ENCODE measurements at places on chromosomes 5 and 9.

DNA sequence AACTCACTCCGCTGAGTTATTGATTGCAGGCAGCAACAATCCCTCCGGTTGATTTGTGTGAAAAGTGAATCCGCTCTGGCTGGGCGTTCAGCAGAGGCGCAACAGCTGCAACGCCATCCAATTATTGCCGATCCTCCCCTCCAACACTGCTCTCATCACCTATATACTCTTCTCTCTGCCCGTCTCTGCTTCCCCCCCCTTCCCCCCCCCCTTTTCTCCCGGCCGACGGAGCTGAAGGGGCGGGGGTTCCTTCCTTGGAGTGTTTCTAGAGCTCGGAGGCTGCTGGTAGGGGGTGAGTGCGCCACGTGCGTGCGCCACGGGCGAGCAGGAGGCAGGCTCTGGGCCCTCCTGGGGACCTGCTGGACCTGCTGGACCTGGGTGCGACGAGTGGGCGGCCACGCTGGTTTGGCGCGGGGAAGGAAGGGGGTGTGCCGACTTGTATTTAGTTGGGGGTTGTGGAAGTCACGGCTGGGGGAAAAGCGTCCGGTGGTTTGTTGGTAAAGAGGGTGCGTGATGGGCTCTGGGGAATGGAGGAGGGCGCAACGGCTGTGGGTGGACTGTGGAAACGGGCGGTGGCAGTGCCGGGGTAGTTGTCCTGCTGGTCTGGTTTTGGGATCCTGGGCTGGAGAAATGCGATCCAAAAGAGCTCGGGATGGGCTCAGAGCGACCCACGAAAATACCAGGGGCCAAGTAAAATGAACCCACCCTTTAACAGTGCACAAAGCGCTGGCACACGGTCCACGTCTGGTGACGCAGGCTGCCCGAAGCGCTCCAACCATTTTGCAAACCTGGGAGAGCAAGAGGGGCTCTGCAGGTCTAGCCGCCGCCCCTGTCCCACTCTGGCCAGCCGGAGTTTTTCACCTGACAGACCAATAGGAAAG, 6.4 kb upstream of the MEF2C start:
- no peak for DNase-seq

DNA sequence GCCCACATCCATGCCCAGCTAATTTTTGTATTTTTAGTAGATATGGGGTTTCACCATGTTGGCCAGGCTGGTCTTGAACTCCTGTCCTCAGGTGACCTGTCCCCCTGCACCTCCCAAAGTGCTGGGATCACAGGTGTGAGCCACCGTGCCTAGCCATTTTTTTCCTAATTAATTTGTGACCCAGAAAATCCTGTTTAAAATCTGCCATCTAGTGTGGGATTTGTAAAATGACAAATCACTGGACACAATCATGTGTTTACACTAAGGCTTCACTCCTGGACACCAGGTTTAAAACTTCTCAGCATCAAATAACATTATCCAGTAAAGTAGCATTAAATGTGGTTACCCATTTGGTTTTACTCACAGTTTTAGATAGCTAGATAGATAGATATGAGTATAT, 18.6 kb upstream of the KDM4C start:
- no peak for DNase-seq

- DNase-seq: no peak
These were observed 1.7 kb upstream of the IRX1 start for GRCh38 chr5:3593771-3594509.

GRCh38 chr9:33931326-33931725, 114.4 kb downstream of the UBE2R2 start:
- no peak for DNase-seq

DNA sequence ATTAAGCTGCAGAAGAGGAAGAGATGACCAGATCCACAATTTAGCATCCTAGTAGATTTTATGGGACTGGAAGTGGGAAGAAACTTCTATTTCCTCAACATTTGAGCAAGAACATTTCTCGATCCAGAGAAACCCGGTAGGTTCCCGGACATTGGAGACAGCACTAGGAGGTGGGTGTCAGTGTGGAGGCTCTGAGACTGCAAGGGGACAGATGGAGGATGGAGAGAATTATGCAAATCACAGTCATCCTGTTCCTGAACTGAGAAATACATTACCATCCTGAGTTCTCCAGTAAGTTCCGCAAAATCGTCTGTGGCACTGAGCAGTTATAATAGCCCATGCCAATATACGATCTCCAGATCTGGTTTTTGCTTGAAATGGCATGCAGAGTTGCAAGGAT, 25.6 kb downstream of the GLDC start:
- no peak for DNase-seq

GRCh38 chr5:142972064-142972570, 201.9 kb downstream of the ARHGAP26 start:
- DNase-seq: no peak

DNA sequence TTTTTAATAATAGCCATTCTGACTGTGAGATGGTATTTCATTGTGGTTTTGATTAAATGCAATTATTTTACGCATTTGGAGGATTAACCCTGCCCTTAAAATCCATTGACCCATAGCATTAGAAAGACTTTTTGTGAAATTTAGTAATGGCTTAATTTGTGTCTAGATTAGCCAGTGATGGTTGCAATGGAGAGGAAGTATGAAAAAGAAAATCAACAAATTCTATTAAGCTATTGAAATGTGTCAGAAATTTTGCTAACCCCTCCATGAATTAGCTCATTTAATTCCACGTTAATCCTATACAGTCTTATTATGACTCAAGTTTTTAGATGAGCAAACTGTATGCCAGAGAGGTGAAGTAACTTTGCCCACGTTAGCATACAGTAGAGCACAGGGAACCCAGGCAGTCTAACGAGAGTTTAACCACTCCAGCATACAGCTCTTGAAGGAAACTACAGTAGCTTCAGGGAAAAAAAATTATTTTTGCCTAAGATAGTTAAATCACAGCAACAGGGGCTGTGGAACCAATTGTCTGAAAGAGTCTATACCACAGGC, 158.2 kb upstream of the PPP2R2B start:
- no peak for DNase-seq

DNA sequence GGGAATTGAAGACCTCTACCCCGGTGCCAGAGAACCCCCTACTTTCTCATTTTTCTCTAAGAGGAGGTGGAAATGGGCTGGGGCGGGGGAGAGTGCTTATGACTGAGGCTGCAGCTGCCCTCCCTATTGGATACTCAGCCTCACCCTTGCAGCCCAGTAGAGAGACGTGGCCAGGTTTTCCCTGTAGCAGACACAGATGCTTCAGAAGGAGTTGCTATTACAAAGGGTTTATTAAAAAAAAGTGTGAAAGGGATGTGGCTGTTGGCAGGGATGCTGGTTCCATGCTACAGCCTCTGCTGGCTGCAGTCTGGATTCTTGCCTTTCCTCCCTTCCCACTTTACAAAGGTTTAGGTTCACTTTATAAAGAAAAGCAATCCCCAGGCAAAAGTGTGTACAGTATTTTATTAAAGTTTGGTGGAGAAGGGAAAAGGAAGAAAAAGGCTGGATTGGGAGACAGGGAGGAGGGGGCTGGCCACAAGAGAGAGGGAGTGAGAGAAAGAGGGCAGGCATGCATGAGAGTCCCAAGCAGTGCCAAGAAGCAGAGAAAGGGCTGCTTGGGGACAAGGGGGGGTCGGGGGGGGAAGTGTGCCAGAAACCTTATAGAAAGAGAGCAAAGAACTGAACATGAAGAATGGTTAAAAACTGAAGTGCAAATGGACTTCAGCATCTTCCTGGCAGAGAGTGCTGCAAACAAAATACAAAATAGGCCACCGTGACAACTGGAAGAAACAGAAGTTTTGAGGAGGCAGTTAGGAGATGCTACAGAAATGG, 29.5 kb upstream of the NFIB start:
- no peak for DNase-seq

DNA sequence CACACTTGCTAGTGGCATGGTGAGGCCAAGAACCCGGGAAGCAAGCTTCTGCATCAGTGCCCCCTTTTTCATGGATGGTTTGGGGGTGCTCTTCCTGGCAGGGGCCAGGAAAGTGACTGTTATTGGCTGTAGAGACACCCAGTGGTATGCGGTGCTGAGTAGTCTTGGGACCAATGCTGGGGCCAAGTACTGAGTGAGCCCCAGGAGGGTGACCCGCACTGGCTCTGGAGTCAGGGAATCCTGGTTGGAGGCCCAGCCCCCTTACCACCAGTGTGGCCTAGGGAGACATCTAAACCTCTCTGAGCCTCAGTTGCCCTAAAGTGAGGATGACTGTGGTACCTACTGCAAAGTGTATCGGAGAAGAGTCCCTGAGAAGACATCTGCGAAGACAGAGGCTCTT, 41.2 kb upstream of the SYNPO start:
- no peak for DNase-seq

DNA sequence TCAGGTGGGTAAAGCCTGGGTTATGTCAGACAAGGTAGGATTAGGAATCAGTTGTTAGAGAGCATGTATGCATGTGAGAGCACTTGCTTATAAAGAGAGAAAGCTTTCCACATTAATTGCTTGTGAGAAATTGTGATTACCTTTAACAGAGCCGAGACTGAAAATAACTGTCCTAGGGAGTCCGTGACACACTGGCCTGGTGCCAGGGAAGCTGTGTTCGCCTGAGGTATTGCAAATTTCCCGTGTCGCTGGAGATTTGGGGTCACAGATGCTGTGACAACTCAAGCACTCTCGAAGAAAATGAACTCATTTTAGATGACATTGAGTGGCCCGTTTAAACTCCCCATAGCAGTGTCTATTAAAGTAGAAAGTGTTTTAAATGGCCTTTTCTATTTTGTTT, 9.6 kb downstream of the SLC1A1 start:
- no peak for DNase-seq

DNA sequence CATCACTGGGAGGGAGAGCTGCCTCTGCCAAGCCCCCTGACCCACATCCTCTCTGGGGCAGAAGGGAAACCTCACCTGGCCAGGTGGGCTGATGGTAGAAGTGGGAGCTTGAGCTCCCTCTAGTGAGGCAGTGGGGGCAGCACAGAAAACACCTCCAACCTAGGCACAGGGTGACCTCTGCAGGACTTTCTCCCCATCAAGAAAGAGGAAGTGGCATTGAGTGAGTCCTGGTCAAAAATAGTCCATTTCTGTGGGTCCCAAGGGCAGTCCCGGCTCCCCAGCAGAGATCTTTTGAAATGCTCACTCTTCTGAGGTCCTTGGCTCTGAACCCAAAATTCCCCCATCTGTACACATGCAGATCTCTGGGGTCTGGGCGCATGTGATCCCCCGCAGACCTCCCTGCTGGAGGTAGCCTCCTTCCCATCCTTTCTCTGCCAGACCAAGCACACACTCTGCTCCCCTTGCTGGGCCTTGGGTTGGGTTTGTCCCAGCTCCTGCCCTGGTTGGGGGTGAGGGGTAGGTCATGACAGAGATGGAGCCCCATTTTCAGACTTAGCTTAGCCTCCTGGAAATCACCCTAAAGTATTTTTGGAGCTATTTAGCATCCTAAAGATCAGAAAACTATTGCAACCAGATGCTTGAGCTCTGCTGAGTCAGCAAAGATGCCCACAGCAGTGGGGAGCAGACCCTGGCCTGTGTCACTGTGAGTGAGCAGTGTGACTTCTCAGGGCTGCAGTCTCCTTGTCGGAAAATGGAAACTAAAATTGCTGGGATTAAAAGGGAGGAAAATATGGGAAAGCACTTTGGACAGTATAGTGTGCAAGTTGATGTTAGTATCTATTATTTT, 41.6 kb upstream of the LCP2 start:
- DNase-seq: no peak

DNA sequence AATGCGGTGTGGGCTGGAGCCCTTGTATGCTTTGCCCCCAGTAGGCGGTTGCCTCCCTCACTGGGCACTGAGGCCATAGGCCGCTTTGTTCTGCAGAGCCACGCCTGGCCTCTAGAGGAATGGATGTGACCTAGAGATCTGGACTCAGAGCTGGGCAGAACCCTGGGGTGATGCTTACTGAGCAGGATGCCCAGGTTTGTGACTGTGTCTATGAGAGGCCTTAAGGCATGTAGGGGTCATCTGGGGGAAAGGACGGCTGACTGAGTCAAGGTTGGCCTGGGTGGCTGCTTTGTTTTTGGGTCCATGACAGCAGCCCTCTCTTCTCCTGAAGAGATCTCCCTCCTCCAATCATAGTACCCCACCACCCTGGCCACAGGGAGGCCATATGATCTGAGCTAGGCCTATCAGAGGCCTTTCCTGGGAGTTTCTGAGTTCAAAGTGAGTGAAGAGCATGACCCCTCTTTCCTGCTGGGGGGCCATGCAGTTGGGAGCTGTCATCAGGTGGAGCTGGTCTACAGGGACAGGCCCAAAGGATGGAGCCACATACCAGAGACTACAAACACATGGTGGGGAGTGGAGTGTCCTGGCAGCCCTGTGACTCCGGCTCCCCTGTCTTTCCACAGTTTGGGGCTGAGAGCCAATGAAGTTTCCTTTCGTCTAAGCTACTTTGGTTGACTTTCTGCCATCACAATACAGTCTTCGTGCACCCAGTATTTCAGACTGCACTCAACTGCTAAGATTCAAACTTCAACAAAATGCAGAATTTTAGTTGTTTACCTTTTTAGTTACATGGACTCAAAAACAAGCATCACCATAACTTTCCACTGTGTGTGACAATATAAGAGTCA, 165.4 kb downstream of the AUH start:
- DNase-seq: no peak

DNA sequence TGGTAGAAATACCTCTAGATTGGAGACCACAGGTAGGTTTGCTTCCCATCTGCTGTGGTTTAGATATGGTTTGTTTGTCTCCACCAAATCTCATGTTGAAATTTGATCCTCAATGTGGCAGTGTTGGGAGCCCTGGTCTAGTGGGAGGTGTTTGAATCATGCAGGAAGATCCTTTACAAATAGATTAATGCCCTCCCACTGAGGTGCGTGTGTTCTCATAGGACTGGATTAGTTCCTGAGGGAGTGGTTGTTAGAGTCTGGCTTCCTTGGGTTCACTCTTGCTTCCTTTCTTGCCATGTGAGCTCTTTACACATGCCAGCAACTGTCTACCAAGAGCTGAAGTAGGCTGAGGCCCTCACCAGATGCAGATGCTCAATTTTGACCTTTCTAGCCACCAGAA, 391.1 kb upstream of the GRIA1 start:
- no peak for DNase-seq

GRCh38 chr9:129109952-129110739, 447 bp downstream of the CRAT start:
- DNase-seq: no peak

- no peak for DNase-seq
These were observed 17.4 kb downstream of the UBTD2 start for GRCh38 chr5:172266071-172266675.

- no peak for DNase-seq
These were observed 2.1 kb upstream of the ALDH7A1 start for GRCh38 chr5:126597156-126597555.

DNA sequence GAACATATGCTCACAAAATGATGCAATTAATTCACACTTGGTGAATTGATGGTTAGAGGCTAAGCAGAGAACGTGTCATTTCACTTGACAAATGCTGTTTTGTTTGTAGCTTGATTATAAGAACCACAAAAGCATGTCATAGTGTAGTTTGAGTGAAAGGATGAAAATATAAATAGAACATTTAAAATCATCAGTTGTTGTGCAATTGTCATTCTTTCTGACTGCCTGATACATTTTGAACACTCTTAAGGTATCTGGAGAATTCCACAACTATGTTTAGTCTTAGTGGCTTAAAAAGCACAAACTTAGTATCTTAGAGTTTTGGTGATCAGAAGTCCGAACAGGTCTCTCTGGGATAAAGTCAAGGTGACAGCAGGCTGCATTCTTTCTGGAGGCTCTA, 129.4 kb downstream of the BASP1 start:
- DNase-seq: no peak
